ENCODE measurements at places on chromosomes 5 and 9. TPM values are rescaled to one million over a fixed set of nuclear protein-coding genes. Genes with fewer than 3 reads are reported as not detected.
A peak's percentile ranks its signal among the peaks of the same experiment; 100 is the strongest.

DNA sequence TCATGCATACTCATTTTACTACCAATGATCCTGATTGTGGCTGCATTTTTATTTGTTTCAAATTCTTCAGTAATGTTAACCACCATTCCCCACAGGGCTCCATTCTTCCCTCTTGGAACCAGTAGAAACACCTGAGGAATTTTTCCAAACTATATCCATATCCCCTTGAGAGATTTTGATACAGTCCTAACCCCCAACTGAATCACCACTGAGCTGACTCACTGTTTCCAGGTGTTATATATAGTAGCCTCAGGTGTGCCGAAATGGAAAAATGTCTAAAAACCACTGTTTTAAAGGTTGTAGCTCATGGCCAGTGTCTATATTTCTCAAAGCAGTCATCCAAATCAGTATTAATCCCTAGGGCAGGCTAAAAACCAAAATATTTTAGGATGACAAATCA, 85.2 kb downstream of the MRPS27 start:
- DNase-seq: no peak

DNA sequence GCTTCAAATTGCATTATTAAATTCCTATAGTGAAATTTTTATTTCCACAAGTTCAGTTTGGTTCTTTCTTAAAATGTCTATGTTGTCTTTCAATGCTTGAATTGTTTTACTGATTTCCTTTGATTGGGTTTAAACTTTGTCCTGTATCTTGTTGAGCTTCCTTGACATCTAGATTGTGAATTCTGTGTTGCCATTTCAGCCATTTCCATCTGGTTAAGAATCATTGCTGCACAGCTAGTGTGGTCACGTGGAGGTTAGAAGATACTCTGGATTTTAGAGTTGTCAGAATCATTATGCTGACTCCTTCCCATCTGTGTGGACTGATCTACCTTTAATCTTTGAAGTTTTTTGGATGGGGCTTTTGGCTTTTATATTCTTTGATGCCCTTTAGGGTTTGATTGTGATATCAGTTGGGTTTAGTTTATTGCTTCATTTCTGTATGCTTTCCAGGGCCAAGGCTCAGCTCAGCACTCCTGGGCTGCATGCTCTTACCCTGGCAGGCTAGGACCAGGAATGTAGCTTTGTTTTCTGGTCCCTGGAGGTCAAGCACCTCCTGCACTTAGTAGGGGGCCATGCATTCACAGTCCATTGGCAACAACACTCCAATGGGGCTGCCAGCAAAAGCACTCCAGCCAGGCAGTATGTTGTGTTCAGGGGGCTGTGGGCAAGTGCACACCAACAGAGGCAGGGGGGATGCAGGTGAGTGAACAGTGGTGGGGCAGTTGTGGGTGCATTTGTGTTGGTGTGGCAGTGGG, 141.4 kb downstream of the PRR16 start:
- no peak for DNase-seq

GRCh38 chr9:99019510-99020331, 76.0 kb downstream of the COL15A1 start:
- DNase-seq: no peak

- DNase-seq: no peak
Observed at GRCh38 chr9:116541402-116541801, 145.7 kb upstream of the TRIM32 start.

GRCh38 chr5:122118356-122118948, 10.9 kb upstream of the ZNF474 start:
- no peak for DNase-seq

- DNase-seq: no peak
Observed at GRCh38 chr9:7388755-7389154, 410.8 kb downstream of the DMAC1 start.

DNA sequence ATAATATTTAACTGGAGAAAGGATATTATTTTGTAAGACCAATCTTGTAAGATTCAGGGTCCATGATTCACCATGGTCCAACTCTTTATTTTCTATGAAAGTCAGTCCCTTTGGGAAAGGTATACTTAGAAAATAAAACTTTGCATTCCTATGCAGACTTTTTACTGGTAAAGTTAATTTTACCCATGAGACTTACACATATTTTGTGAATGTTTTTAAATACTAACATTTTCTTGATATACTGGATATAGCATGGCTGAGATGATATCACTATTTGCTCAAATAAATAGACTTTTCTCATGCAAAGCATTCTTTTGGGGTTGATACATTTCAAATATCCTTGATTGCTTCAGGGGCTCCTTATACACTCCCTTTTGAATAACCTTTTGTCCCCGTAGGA, 512.1 kb downstream of the MAN2A1 start:
- no peak for DNase-seq

DNA sequence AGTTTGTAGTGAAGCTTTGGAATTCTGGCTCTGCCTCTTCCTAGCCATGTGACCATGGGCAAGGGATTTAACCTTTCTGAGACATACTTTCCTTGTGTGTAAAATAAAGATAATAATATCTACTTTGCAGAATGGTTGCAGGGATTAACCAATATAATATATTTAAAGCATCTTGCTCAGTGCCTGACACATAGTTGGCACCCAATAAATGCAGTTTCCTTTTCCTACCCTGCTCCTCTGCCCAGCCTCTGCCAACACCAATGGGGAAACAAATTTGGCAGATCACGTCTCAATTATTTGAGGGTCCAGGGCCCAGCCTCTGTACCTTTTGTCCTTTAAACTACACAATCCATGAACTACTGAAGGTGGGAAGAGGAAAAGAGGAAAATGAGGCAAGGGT, 91.1 kb downstream of the NRG2 start:
- no peak for DNase-seq

DNA sequence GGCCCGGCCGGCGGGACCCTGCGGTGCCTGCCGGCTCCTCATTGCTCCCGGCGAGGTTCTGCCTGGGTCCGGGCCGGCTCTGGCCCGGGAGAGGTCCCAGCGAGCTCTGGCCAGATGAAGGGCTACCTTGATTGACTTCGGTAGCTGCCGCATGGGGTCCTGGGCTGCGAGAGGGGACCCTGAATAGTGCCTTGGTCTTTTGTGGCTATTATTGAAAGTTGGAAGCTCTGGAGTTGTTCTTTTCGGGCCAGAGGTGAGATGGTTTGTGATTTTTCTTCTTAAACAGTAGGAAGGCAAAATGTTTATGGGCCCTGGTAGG, 635 bp downstream of the NAA35 start:
- DNase-seq: no peak

DNA sequence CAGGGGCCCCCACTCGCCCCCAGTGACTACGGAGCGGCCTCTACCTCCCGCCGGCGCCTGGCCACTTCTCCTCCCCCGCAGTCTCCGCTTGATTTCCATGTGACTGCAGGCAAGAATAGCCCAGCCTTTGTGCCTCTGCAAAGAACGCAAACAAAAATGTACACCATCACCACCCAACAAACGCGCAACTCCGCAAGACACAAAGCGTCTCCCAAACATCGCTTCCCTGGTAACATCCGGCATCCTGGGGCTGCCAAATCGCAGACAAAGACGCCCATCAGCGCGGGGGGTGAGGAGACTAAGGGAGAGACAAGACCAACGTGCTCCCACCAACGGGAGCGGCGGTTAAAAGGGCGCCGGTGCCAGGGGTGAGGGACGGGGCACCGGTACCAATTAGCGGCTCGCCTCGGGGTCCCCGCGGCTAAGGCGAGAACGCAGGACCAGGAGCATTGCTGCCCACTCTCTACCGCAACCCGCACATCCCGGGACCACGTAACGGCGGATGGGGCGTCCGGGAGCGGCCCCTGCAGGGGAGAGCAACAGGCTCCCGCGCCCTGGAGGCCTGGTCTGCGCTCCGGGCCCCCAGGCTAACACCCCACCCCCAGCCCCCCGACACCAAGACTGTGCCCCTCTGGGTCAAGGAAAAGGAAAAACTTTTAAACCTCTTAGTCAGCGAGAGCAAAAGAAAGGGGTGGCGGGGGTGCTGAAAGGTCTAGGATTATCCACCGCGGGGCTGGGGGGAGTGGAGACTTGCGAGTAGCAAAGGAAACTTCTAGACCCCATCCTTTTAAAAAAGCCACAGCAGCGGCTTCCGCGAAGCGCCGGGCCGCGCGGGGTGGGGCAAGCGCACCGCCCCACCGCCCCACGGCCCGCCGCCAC, 885 bp downstream of the MPDZ start:
- DNase-seq: no peak

GRCh38 chr5:143562935-143563334, 159.4 kb upstream of the NR3C1 start:
- DNase-seq: no peak

DNA sequence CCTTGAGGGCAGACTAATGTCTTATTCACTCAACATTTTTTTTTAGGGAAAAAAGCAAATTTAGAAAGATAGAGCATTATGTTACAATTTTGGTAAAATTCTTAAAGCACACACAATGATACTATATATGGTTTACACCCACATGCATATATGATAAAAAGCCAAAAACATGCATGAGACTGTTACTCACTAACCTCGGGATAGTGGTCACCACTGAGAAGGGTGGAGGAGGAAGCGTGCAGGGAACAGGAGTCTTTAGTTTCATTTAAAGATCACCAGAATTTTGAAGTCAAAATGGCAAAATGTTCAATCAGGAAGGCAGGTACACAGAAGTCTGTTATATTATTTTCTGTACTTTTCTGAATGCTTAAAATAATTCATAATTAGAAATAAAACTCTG, 9.2 kb downstream of the ARL15 start:
- no peak for DNase-seq

DNA sequence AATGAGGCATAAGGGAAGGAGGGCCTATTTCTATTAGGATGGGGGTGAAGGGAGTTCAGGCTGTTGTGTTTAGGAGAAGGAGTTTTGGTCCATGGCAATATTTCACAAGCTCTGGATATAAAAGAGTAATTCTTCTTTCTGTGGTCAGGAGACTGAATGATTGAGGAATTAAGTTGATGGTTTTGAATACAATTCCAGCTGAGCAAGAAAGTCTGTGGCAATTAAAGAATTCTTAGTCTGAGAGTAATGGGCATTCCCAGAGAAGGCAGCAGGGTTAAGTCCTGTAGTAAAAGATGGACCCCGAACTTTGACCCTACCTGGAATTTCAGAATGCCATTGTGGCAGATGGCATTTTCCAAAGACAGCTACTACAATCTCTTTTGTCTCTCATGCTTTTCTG, 202.6 kb downstream of the TLE4 start:
- DNase-seq: no peak

DNA sequence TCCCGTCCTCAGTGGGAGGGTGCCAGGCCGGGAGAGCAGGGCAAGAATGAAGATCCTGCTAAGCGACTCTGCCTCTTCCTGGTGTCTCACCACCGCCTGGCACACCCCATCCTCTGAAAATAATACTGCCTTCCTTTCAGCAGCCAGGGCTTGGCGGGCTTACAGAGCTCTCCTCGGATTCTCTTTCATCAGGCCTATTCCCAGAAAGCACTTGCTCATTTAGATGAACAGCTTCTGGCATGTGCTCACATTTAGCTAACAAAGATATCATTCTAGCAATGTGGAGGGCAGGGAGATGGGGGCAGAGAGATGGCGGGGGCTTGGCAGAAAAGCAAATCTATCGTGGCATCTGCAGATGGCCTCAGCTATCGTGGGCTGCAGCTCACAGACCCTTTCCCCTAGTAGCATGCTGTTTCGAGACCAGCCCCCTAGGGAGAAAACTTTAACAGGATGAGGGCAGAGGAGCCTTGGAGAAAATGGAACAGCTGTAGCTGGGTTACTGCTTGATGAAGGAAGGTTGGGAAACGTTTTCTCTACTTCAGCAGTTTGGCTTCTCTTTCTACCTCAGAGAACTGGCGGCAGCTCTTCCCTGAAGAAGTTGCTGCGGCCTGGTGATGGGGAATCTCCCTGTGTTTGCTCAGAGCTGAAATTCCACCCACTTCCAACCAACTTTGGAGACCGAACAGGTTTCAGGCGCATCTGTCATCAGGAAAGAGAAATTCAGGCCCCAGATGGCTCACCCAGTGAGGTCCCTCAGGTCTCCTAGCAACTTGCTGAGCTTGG, 102.1 kb downstream of the TMEM174 start:
- DNase-seq: no peak

- DNase-seq: peak; percentile 66
Observed at GRCh38 chr9:89498852-89499480, 1.1 kb upstream of the SEMA4D start.

DNA sequence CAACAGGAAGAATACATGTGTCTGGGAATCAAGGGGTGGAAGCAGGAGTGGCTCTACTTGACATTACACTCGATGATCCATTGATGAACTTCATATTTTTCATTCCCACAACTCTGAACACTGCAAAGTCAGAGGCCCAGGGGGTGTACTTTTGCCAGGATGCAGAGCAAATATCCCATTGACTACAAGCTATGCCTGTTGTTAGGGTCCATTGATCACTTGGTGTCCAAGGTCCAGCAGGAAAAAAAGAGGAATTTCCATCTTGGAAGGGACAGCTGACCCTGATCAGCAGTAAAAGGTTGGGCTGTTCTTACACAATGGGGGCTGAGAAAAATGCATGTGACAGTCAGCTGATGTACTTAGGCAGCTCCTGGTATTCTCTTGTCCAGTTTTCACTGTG, 118.5 kb upstream of the MAP1B start:
- no peak for DNase-seq

DNA sequence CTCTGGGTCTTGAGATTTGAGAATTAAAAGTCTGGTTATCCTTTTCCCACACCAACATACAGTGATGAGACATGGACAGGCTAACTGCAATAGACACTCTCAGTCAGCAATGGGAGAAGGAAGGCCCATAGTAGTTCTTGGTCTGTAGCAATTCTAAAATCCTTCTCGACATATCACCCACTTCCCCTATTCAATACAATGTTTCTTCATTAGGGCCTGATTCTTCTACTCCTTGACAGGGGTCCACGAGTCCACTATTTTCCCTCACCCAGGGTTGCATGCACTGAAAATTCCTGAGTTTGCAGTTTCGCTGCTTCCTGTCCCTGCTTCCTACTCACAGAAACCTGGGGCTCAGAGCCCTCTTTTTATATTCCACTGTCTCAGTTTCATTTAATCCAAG, 402.8 kb downstream of the MAT2B start:
- DNase-seq: no peak

DNA sequence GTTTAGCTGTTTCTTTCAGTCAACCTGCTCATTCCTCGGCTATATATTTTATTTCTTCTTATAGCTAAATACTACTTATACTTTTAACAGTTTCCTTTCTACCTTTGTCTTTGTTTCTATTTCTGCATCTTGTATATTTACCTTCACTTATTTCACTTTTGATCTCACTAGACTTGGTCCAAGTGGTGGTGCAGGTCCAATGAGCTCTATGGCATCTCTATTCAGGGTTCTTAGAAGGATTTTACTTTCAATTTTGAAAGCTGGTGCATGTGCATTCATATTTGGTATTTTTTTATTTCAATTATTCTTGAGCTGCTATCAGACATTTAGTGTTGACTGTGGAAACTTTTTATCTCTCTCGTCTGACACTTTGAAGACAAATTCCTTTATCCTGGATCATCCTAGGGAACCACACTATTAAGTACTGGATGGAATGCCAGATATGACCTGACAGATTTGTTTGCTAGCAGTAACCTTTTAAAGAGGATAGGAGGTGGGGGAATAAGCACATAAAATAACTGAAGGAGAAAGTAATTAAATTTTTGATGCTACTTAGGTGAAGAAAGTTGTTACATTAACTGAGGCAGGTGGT, 123.1 kb upstream of the PJA2 start:
- DNase-seq: no peak

Gene RMI1
- 46.2 TPM for total RNA-seq

Gene NUDT12
- not detected for total RNA-seq

Gene BTNL9
- 232 TPM for total RNA-seq

Gene BSPRY
- 0.98 TPM for total RNA-seq

Gene STK32A
- not detected for total RNA-seq

Gene EIF4E1B
- 2.4 TPM for total RNA-seq

Gene CKMT2
- total RNA-seq: not detected

Gene MEGF10
- total RNA-seq: not detected

Gene LRRTM2
- total RNA-seq: not detected

Gene GBGT1
- 3.9 TPM for total RNA-seq

Gene ARID3C
- total RNA-seq: 0.44 TPM

Gene KIAA1958
- 19.8 TPM for total RNA-seq

Gene HCN1
- not detected for total RNA-seq

Gene BTNL8
- not detected for total RNA-seq
